ENCODE measurements at places on chromosomes 1 and 21.
A peak's percentile ranks its signal among the peaks of the same experiment; 100 is the strongest.

- no peak for DNase-seq
These were observed 18.2 kb downstream of the FAM163A start for GRCh38 chr1:179761296-179761695.

GRCh38 chr1:165298203-165298820 lies 58.2 kb downstream of the LMX1A start:
- no peak for DNase-seq

DNA sequence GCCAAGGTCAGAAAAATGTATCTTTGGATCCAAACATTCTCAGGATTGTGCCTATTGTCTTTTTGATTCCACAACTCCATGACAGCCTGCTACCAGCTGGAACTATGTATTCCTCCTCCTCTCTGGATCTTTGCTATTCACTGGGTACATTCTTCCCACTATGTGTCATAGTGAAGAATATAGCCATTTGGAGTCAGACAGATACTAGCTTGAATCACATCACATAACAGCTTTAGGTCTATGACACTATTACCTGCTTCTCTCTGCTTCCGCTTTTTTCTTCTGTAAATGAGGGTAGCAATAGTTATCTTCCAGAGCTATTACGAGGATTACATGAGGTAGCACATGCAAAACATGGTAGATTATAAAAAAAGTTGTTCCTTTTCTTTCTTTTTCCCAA lies 5.4 kb upstream of the EXO1 start:
- no peak for DNase-seq

- DNase-seq: no peak
These were observed 24.9 kb upstream of the PARP1 start for GRCh38 chr1:226432586-226433340.

- DNase-seq: peak; percentile 52
These were observed at the start of gene THEMIS2 for GRCh38 chr1:27872059-27872801. THEMIS2 (plus strand) TSS chr1:27872544; CDS start chr1:27872572, 28 bp downstream.

DNA sequence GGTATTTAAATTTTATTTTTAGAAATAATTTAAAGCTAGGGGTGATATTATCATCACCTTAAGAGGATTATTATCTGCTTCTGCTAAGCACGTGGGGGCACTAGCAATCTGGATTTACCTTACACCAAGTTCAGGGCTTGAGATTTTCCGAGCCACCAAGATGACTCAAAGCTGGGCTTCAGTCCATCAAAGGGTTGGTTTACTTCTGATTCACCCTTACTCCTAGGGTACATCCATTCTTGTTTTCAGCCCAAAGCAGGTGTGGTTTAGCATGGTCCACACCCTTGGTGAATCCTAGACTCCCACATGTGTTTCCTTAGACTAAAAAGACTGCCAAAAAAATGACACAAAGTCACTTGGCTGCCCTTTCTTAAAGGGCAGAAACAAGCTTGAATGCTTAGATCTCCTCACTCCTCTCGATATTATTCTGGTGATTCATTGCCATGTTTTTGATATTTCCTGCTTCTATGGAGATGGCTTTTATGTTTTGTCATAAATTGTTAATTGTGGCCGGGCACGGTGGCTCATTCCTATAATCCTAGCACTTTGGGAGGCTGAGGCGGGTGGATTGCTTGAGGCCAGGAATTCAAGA lies 9.8 kb upstream of the PRSS38 start:
- no peak for DNase-seq

GRCh38 chr1:82451191-82451590 lies 650.5 kb downstream of the ADGRL2 start:
- DNase-seq: no peak

GRCh38 chr1:112762541-112763500 lies 47.7 kb upstream of the PPM1J start:
- DNase-seq: no peak

DNA sequence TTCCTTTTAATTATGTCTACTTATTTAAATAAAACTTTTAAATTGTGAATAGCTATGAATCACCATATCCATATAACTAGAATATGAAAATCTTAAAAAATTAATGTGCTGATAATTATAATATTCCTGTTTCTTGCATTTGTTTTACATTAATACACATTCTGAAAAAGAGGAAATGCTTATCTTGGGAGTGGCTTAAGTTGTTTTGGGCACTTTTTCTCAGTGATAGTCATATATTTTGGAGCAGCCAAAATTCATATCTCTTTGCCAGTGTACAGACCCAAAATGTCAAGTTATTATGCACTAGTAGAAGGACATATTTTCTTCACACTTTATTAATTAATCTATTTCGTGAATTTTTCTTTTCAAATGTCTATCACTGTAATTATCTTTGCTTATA lies 838.5 kb downstream of the USP25 start:
- DNase-seq: no peak

DNA sequence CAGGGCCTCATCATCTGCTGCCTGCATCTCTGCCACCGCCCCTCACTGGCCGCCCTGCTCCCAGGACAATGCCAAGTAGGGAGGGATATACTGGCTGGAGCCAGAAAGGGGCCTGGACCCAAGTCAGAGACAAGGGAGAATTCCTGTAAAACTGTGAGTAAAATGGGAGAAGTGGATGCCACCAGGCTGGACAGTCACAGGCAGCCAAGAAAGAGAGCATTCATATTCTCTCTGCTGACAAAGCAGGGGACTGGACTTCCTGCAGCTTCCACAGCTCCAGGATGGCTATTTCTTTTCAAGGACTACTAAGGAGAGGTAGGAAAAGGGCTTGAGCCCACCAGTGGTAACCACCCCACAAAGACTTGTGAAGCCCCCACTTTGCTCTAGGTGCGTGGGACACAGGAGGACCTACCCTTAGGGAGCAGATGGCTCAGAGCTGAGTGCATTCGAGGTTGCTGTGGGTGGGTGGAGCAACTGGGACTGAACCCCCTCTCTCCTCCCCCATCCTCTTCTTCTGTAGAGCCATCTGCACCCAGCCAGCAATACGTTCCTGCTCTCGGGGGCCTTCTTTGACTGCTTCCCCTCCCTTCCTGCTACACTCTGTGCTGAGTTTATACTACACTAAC lies 57.5 kb downstream of the GLIS1 start:
- no peak for DNase-seq

- DNase-seq: no peak
These were observed 127.6 kb downstream of the NOS1AP start for GRCh38 chr1:162197041-162197531.

GRCh38 chr21:16912075-16912474 lies 600.8 kb upstream of the CXADR start:
- peak; percentile 47 for DNase-seq
